ENCODE measurements at places on chromosomes 7 and 10.

- no peak for DNase-seq
Measured at GRCh38 chr10:24722676-24723385, 856 bp downstream of the ARHGAP21 start.

DNA sequence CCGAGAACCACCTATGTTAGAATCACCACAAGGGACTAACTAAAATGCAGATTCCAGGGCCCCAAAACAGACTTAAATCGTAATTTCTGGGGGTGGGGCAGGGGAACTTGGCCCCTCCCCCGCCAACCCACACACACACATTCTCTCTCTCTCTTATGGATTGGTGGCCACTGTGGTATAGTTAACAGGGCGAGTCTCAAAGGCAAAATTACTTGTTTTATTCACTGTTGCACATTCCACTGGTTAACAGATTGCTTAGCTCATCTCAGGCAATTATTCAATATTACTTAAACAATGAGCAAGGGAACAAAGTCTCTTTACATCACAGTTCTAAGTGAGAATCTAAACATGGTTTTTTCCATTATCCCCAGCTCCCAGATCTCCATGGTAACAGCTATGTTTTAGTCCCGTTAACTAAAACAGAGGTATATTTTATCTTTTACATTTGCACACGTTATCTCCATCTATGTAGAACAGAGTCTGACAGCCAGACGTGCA lies 38.5 kb downstream of the IGF2BP3 start:
- DNase-seq: no peak

GRCh38 chr7:106108991-106109390 lies 3.1 kb downstream of the SYPL1 start:
- no peak for DNase-seq

DNA sequence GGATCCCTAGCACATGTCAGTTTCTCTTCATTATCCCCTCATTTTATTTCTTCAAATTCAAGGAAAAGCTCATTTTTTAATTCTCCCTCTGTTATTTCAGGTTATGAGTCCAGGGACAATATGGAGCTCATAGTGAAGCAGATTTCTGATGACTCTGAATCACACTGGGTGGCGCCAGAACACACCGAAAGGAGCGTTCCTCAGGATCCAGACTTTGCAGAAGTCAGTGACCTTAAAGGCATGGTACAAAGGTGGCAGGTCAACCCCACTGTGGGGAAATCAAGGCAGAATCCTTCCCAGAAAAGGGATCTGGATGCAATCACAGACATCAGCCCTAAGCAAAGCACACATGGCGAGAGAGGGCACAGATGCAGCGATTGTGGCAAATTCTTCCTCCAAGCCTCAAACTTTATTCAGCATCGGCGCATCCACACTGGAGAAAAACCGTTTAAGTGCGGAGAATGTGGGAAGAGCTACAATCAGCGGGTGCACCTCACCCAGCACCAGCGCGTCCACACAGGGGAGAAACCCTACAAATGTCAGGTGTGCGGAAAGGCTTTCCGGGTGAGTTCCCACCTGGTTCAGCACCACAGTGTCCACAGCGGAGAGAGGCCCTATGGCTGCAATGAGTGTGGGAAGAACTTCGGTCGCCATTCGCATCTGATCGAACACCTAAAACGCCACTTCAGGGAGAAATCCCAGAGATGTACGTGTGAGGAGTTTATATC lies 21.4 kb downstream of the ZKSCAN5 start:
- no peak for DNase-seq

GRCh38 chr7:24769851-24770250 lies 12.6 kb upstream of the GSDME start:
- DNase-seq: no peak

GRCh38 chr7:105454921-105455320 lies 66.2 kb upstream of the SRPK2 start:
- no peak for DNase-seq

GRCh38 chr7:92876836-92877235 lies 40.5 kb upstream of the CDK6 start:
- no peak for DNase-seq

- no peak for DNase-seq
Measured at GRCh38 chr10:92755725-92756124, 66.0 kb downstream of the HHEX start.

DNA sequence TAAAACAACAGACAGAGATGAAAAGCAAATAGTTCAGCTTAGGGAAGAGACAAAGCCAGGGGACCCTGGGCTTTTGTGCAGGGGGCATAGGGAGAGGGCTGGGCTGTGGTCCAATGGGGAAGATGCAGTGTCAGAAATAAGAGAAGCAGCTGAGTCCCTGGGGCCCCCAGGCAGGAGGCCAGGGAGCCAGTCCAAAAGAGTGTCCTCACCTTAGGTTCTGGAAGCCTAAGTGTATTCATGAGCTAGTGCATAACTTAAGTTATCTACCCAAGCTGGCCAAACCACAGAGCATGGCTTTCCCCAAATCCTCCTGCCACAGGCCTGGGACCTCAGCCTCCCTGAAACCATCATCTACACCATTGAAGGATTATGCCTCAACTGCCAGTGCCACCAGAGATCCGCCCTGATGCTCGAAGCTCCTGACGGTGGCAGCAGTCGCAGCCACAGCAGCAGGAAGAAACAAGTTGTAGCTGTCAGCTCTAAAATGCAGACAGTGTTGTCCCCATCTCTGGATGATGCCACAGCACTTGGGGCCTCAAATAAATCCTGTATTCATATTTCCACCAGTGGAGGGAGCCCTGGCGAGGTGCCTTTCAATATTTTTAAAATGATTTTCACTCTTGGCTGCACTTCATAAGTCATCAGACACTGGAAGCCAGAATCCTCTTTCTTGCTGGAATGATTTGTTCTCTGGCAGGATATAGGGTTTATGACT lies 574.6 kb downstream of the GRID1 start:
- DNase-seq: no peak

- DNase-seq: no peak
Measured at GRCh38 chr7:155769701-155770100, 42.6 kb downstream of the SHH start.

DNA sequence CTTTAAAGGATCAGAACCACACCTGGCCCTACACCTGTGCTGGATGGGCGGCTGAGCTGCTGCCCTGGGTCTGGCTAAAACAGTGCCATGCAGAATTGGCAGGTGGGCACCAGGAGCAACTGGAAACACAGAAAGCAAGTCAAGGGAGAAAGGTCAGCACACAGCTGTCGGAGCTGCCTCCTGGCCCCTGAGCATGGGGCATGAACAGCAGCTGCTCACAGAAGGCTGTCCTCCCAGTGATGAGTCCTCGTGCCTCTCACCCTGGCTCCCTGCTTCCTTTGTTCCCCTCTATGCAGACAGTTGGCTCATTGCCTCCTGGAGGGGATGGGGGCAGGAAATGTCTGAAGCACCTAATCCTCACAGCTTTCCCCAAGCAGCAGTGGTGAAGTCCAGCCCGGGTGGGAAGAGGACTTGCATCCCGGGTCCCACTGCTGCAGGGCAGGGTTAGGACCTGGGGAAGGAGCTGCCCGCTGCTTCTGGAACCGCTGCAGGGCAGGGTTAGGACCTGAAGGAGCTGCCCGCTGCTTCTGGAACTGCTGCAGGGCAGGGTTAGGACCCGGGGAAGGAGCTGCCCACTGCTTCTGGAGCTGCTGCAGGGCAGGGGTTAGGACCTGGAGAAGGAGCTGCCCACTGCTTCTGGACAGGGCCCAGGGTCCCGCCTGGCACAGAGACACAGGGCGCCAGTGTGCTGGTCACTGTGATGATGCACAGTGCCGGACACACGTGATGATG lies 37.3 kb downstream of the VIPR2 start:
- DNase-seq: no peak

DNA sequence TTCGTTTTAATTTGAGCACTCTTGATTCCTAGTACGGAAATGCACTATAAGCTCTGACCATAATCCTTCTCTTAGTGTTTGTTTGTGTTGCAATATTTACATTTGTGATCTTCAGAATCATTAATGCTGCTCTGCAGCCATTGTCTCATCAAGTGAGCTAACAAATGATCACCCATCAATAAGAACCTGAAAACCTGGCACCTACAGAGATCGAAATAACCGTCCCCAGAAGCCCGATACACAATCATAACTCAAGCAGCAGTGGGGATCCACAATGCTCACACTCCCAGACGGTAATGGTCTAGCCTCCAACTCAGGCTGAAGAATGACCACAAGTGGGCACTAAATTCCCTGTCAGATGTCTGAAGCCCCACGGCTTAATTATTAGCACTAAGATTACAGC lies 156.0 kb upstream of the NFE2L3 start:
- DNase-seq: no peak

DNA sequence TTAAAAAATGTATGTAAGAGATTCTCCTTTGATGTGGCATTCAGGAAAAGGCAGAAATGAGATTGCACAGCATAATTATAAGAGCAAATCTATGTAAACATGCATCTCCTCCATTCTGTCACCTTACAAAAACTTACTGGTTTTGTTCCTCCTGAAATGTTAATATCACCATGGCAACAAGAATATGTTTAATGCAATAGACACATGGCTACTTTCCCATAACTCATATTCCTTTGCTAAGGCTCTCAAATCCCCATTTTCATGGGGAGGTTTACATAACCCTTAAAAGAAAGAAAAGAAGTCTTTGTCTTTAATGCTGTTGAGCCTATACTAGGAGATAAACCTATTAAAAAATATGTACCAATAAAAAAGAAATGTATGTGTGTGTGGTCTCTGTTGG lies 136.2 kb downstream of the ANK3 start:
- DNase-seq: no peak

DNA sequence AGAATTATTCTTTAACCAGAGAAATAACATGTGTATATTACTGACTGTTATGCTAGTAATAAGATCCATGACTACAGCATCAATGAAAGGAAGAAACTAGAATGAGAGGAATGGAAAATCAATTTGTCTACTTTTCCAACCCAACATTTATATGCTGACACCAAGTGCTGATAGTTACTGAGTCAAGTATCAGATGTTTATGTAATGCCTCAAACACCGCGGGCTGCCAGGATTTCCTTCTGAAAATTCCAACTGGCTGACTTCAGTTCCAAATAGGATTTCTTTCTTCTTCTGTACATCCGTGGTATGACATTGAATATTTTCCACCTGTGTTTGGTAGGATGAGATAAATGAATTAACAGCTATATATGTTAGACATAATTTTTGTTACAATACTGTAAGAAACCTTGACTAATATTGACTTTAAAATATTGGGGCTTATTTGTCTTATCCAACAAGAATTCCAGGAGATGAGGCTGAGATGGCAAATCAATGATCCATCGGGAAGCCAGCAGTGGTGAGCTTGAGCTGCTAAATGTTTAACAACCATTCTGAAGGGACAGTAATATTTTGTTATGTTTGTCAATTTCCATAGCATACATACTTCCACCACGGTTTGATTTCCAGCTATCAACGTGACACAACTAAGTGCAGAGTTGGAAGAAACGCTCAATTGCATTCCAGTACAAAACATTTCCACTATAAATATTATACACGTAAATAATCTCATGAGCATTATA lies 435.2 kb upstream of the AUTS2 start:
- no peak for DNase-seq

- no peak for DNase-seq
Measured at GRCh38 chr10:46264336-46264735, 22.5 kb upstream of the ANTXRL start.

DNA sequence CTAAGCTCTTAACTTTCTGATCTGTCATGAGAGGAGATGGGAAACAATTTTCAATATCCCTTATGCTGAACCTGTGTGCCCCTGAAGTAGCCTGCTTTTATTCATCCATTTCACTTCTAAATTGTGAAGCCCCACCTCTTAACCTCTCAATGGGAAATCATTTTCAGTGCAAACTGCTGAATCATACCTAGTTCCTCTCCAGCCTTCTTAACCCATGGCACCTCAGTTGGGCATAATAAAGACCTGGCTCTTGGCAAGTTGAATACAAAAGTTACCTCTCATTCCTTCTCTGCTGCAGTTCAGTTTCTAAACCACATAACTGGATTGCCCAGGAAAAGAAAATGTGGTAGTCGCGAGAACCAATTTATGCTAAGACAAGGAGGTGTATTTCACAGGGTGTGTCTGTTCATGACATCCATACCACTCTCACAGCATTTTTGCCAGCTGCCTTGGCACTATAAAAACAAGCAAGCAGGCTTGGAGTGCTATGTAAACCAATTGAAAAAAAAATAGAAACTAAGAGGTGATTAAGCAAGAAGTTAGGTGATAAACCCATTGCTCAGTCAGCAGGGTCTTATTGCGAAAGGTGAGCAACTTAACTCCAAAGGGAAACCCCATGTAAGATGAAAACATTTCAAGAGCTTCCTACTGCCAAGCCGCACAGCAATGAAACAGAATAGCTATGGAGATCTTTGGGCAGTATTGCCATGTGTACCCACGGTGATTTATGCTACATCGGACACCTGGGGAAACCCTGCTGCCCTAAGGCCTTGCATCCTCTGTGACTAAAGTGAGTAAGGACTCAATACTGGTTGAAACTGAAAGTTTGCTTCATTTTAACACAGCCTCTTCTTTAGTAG lies 57.0 kb upstream of the DKK1 start:
- DNase-seq: no peak

DNA sequence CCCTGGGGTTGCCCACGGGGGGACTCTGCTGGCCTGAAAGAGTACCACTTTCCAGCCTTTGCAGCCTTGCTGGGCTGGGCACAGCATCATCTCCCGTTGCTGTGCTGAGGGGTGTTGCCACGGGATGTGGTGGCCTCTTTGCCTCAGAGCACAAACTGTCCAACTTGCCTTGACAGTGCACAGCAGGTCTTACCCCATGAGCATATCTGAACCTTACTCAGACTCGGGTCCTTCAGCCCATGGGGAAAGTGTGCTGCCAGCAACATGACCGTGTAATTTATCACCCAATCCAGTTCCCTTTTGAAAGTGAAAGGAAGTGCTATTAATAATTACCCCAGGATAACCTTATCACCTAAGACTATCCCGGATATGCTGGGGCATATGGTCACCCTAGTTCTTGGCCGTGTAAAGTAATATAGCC lies 46.8 kb downstream of the TBXAS1 start:
- DNase-seq: no peak

DNA sequence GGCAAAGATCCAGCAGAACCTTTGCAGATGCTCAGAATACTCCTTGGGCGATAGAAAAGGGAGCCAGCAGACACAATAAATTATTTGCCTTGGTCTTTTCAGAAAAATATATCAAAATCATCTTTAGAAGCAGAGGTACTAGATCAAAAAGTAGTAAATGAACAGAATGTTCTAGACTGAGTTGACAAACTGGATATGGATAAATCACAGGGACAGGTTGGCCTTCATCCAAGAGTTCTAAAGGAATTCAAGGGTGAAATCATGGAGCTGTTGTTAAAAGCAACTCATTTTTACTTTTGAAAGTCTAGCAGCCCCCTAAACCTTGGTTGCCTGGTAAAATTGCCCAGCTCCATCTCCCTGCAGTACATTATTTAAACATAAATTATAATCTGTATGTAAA lies 99.1 kb downstream of the PLCE1 start:
- DNase-seq: no peak
